Activated T-helper 1 cell treated with anti-CD3 and anti-CD28 coated beads, Interleukin-2, amount 50 U/mL, for 16 hours (primary cell): ENCODE measurements at places on chromosomes 16 and 17.

DNA sequence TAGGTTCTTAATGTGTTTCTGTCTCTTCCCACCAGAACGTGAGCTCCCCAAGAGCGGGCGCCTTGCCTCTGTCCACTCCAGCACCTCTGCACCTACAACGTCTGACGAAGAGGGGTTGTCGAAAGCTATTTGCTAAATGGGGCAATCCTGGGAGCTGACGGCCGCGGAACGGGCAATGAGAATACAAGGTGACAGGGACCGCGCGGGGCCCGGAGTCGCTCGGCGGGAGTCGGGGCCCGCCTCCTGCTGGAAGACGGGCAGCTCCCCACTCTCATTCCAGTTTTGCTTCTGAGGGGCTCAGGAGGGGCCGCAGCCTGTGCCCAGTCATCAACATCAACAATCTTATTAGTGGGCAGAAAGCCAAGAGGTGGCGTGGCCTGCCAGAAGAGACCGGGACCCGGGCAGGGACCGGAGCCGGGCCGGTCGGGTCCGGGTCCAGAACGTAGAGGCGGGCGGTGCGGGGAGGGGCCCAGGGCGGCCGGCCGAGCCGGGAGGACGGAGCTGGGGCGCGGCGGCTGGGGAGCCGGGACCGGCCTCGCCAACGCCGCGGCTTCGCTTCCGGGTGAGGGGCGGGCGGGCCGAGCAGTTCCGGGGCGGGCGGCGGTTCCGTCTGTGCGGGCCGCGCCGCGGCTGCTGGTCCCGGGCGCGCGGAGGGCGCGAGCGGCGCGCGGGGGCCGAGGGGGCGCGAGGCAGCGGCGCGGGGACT, at the start of gene MOSMO:
Gene MOSMO (plus strand): TSS at position 603 of the 706 bp plus-strand sequence. CDS start 191 bp downstream, outside the sequence.
- peak; percentile 42 for DNase-seq

DNA sequence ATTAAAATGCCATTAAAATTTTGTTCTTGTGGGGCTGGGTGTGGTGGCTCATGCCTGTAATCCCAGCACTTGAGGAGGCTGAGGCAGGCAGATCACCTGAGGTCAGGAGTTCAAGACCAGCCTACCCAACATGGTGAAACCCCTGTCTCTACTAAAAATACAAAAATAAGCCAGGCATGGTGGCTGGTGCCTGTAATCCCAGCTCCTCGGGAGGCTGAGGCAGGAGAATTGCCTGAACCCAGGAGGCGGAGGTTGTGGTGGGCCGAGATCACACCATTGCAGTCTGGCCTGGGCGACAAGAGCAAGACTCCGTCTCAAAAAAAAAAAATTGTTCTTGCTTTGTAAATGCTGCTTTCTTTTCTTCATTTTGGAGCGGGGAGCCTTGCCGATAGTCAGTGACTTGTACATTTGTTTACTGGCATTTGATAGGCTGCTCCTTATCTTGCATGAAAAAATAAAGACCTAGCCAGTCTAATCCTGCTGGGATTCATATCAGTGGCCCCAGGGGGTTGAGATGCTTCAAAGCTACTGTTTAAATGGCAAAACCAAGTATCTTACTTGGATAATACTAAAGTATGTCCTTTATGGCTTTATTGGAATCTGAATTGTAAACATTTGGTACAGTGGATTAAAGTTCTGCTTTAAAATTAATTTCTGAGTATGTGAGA, 3.3 kb upstream of the CLTC start:
- no peak for DNase-seq

- DNase-seq, result peak; percentile 60
These were observed 3.3 kb upstream of the TRARG1 start for GRCh38 chr17:1275962-1276736.

GRCh38 chr17:31357091-31357490, 34.4 kb upstream of the RAB11FIP4 start:
- DNase-seq, result no peak

DNA sequence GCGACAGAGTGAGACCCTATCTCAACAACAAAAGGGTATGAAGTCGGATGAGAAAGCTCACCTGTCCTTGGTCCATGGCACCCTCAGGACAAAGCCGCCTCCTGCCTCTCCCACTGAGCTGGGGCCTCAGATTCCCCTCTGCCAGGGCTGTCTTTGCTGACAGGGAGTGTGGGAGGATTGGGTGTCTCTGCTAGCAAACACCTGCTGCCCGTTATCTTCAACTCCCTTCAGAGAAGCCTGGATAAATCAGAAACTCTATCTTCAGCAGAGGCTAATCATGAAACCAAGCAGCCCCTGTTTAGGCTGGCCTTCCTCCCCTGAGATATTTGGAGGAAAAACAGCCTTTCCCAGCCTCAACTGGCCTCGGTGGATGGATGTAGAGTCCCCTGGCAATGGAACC, 36.3 kb upstream of the CDH1 start:
- no peak for DNase-seq

DNA sequence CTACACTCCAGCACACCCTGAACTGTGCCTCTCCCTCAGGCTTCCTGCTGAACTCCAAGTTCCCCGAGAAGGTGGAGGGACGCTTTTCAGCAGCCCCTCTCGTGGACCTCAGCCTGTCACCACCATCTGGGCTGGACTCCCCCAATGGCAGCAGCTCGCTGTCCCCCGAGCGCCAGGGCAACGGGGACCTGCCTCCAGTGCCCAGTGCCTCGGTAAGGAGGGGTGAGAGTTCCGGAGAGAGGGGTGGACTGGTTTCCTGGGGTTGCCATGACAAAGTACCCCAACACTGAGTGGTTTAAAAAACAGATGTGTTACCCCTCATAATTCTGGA, 17.4 kb downstream of the GLIS2 start:
- no peak for DNase-seq

GRCh38 chr16:46932802-46933201, 40.7 kb downstream of the DNAJA2 start:
- DNase-seq, result no peak

GRCh38 chr16:84795329-84796053, 24.3 kb upstream of the CRISPLD2 start:
- DNase-seq, result no peak

DNA sequence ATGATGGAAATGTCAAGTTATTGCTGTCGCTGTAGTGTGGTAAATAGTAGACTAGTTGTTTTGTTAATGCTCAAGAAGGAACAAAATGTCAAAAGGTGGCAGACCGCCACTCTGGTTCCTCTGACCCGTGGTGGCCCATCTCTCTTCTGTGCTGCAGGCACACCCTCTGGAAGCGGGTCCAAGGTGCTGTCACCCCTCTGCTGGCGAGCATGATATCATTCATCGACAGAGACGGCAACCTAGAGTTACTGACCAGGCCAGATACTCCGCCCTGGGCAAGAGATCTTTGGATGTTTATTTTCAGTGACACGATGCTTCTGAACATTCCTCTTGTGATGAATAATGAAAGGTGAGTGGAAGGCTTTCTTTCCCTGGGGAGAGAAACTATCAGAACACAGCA, 56.8 kb upstream of the ENDOV start:
- no peak for DNase-seq

DNA sequence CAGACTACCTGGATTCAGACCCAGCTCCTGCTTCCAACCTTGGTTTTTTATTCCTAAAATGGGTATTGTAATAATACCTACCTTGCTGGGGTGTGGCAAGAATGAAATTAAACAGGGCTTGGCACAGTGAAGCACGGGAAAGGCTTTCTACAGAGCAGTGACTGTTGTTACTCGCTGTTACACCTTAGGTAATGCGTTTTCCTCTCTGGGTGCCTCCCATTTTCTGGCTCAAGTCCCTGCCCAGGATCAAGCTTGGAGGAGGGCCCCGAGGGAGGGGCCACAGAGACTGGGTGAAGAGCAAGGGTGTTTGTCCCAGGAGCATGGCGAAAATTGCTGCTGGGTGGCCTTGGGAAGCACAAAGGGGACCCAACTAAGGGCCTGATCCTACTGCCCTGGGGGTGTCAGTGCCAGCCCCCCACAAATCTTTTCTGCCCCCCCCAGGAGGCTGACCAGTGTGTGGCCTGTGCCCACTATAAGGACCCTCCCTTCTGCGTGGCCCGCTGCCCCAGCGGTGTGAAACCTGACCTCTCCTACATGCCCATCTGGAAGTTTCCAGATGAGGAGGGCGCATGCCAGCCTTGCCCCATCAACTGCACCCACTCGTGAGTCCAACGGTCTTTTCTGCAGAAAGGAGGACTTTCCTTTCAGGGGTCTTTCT, 13.3 kb downstream of the MIEN1 start:
- no peak for DNase-seq

DNA sequence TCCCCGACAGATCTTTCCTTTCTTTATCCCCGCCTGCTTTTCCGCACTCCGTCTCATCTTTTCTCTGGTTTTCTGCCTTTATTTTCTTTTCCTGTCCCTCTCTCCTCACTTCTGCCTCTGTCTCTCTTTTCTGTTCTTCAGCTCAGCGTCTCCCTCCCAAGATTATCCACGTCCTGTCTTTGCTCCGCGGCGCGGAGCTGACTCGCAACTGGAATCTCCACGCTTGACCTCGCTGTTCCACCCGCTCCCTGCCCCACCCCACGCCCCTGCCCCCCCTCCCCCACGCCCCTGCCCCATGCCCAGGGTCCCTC, 4.9 kb upstream of the LHX1 start:
- no peak for DNase-seq

DNA sequence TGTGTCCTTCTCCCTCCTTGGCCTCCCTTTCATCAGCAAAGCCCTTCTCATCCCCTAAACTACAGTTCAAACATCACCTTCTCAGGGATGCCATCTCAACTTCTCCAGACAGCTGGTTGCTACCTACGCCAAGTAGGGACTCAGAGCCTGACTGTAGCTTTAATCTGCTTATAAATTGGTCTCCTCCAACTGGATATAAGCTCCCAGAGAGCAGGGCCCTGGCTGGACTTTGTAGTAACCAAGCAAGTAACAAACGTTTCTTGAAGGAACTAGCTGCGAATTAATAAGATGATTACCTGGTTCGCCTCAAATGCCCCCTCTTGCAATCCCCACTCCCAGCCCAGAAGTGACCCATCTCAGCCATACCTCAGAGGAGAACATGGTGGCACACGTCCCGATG, 17.5 kb upstream of the KLHL11 start:
- no peak for DNase-seq

DNA sequence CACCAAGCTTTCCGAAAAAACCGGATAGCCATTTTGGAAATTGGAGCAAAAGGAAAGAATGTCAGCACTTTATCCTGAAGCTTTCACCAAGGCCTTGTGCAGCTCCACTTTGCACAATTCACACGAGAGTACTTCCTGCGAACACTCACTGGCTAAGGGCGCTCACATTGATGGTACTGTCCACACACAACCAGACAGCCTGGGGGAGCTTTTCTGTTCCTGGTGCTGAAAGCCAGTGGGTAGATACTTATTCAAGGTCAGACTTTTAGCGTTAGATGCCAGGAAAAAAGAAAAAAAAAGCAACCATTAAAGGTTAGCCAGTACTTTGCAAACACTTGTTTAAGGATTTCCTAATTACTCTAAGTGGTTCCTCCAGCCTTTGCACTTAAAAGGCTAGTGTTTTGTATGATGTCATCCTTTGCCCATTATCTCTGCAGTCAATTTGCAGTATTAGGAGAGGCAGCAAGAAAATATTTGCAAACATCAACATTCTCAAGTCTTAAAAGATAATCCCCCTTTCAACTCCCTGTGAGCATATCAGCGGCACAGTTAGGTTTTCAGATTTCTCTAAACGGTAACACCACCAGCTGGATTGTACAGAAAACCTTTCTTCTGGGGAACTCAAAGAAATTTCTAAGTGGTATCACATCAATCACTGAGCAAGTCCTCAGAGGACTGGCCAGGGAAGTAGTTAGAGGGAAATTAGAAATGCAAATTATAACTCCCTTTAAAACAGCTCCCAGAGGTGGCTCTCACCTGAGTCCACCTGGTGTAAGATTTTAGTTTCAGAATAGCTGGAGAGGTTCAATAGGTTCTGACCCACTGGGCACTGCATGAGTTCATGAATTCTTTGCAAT, 243.4 kb upstream of the IRX5 start:
- no peak for DNase-seq

- no peak for DNase-seq
These were observed 45.0 kb downstream of the TEX2 start for GRCh38 chr17:64218066-64218465.

- DNase-seq, result no peak
These were observed 26.0 kb upstream of the B4GALNT2 start for GRCh38 chr17:49106321-49107210.

DNA sequence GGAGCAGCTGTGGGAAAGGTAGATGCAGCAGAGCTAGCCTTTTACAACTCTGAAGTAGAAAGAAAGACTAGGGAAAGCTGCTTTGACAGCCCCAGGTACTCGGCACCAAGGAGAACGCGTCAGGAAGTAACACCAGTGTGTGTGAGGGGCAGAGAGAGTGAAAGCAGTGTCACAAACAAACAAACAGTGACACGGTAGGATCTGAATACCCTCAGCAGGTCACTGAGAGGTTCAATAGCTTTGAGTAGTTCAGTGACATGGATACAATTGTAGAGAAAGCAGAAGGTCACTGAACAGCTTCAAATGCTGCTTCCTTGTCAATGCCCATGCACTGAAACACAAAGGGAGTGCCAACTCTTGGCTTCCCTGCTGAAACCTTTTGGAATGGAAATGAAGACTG, 150.3 kb upstream of the C17orf78 start:
- no peak for DNase-seq

- no peak for DNase-seq
These were observed 792 bp downstream of the TMEM231 start for GRCh38 chr16:75555213-75555706.

GRCh38 chr17:7213895-7214299, 5.7 kb downstream of the DLG4 start:
- DNase-seq, result peak; percentile 57

DNA sequence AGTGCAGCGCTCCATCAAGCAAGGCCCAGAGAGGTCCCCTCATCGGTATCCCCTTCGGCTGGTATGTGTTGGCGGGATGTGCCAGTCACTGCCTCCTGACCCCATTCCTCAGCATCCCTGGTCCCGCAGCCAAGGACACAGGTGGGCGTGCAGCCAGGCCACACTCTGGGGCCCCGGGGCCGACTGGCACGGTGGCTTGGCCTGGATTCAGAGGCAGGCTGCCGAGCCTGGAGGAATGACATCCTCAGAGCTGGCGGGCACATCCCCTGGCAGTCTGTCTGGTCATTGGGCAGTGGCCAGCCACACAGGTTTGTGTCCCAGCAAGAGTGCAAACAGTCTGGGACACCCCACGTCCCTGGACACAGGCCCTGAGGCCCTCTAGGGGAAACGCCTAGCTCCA, 111.1 kb downstream of the SDK2 start:
- no peak for DNase-seq

- DNase-seq, result no peak
These were observed 38.2 kb downstream of the PLCG2 start for GRCh38 chr16:81817296-81817695.
